ENCODE measurements at places on chromosomes 1 and 21.

GRCh38 chr1:198664068-198664788, 25.4 kb downstream of the PTPRC start:
- DNase-seq = no peak

DNA sequence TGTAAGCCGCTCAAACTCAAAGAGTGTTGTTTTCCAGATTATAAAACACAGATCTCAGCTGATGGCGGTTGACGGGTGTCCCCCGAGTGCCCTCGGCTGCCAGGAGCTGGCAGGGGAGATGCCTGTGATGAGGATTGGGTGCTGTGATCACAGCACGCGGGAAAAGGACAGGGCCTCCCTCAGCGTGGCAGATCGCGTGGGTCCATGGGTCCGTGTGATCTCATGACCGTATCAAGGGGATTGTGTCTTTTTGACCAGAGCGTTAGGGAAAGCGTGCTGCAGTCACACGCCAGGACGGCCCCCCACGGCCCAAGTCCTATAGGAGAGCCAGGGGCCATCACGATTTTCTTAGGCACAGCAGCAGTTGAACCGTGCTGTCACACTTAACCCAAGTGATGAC, 51.9 kb downstream of the PDE9A start:
- DNase-seq = no peak

DNA sequence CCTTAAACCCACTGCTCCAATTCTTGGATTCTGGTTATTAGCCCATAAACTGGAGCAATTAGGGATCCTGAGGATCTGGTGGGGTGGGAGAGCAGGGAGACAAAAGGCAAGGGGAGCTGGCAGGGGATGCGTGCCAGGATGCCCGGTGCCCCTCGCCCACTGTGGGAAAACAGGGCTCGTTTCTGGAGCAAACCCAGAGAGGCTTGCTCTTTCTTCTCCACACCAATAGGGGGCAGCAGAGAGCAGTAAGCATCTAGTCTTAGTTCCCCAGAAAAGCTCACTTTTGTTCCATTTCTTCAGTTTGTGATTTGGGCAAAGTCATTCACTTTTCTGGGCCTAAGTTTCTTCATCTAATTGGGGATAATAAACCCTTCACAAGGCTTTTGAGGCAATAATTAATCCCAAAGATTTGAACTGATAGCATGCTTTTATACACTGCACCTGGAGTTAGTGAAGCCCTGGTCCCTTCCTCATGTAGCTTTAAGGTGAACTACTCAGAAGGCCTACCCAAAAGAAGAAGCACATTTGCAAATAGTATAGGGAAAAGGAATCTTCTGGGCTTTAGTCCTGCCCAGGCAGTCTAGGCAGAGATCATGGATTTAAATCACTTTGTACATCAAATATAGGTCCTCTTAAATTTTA, 160.6 kb upstream of the USP24 start:
- DNase-seq = peak; percentile 37

DNA sequence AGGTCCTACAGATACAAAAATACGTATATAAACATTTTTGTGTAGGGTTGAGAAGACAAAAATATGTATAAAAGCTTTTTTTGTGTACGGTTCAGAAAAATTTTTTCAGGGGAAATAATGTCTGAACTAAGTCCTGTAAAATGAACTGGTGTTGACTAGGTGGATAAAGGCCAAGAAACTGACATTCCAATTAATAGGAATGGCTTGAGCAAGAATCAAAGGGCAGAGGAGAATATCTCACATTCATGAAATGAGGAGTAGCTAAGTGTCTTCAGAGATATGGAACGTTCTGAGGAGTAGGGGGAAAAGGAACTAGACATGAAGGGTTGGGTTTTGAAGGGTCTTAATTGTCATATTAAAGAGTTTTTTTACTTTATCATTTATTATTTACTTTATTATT, 231.2 kb downstream of the DENND1B start:
- no peak for DNase-seq

DNA sequence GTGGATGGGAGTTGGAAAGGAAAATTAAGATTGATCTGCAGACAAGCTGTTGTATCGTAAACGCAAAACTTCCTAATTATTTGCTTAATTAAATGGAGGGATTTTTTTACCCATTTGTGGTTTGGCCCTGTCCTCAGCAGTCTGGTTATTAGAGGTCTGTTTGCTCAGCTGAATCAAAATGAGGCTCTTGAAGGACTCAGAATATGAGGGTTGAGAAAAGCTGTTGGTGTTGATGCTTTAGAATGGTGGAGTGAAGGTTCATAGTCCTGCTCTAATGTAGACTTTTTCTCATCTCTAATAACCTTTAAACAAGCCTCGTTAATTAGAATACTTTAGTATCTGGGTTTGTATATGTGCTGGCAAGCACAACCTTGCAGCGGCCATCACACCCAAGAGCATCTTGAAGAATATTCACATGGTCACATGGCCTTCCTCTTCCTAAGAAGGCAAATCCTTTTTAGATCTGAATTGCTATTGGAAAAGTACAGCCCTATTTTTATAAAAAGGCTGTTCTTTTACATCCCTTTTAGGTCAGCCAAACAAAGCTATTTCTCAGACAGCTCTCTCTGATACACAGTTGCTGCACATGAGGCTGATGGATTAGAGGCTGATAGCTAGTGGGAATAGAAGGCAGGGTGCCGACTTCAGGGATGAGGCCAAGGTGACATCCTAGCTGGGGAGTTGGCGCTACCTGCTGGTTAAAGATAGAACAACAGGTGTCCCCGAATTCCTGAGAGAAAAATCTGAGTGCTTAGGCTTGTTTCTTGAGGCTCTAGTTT, 53.8 kb downstream of the MACF1 start:
- DNase-seq = peak; percentile 62

- DNase-seq = peak; percentile 59
Observed at GRCh38 chr1:48823168-48823567, 46.5 kb upstream of the BEND5 start.

GRCh38 chr1:1293263-1294249, 13.3 kb downstream of the SCNN1D start:
- DNase-seq = no peak

GRCh38 chr1:15246960-15247614, at the start of gene FHAD1:
TSS of gene FHAD1 (plus strand) at chr1:15247223. CDS start at chr1:15251785, 4,562 bp downstream.
- peak; percentile 88 for DNase-seq

DNA sequence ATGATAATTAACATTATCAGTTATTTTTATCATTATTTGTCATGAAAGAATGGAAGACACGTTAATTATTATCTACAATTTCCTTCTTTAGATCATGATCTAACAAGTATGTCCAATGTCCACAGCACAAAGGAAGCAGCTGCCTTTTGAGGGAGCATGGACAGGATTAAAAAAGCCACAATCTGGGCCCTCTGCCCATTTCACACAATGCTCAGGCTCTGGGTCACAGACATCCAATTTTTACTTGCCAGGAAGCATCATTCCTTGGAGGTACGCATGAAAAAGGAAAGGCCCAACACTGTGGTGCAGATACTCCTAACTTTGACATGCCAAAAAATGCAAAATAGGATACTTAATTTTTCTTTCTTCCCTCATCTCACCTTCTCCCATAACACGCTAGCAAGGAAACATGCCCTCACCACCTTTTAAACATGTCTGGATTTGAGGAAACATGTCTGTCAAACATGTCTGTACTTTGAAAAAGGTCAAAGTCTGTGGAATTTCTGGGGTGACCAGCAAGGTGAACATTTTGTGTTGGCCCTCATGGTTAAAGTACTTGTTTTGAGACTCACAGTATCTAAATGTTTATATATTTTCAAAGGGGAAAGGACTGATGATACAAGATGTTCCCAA, 40.0 kb downstream of the GADD45A start:
- no peak for DNase-seq

GRCh38 chr1:66996018-66996682, 57.8 kb downstream of the SLC35D1 start:
- no peak for DNase-seq

GRCh38 chr1:50488356-50488755, 65.1 kb upstream of the DMRTA2 start:
- DNase-seq = no peak

DNA sequence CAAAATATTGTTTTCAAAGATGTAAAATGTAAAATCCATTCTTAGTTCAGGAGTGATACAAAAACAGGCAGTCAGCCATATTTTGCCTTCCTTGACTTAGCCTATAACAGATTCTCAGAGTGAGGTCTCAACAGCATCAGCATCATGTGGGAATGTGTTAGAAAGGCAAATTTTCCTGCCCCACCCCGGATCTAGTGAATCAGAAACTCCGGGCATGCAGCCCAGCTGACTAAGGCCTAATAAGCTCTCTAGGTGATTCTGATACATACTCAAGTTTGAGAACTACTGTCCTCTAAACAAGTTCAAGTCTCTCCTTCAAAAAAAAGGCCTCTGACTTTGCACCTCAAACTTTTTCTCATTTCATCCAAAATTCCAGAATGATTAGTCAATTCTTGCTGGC, 46.9 kb upstream of the PRRC2C start:
- DNase-seq = no peak

GRCh38 chr1:229420765-229421164, 13.1 kb downstream of the ACTA1 start:
- DNase-seq = no peak

DNA sequence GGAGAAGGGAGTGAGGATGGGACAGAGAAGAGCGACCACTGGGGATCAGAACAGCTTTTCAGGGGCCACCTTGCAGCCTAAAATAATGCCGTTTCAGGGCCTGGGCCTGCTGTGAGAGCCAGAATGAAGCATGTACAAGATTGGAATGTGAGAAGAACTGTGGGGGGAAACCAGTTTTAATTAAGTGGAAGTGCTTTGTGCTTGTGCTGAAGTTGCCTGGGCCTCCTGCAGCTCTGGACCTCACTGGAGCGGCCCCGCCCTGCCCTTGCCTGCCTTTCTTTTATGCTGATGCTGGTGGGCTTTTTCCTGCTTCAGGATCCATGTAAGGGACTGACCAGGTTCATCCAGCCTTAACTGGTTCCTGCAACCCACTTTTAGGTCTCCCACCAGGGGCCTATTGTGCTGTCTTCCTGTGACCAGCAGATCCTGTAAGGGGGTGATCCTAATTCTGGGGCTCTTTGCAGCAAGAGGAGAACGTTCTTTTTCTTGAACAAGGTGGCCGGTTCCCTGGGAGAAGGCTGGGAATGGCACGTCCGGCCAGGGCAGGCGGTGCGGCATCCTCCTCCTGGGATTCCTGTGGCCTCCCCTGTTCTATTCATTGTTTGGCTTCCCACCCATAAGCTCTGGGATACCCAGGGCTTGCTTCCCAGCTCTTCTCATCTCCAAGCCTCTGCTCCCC, 3.2 kb downstream of the C1orf226 start:
- no peak for DNase-seq

- no peak for DNase-seq
Observed at GRCh38 chr1:94120991-94121390, at the start of gene ABCA4. TSS of gene ABCA4 (minus strand) at chr1:94121148. CDS start at chr1:94121045, 103 bp downstream.

- DNase-seq = no peak
Observed at GRCh38 chr1:30191154-30191702, 532.2 kb downstream of the MATN1 start.

DNA sequence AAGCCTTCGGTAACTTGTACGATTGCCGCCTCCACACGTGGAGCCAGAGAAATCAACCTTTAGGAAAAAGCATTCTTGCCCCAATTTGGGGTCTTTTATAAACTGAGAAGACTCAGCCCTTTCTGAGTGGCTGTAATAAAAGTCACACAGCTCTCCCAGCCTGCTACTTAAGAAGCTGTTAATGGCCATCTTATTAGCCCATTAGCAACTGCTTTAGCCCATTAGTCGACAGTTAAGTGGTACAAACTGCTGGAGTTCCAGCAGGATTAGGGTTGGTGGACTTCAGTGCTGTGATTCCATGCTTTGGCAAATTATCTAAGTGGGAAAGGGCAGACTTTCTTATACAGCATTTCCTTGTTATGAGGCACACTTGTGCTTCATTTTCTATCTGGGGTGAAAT, 461.3 kb downstream of the RPS6KC1 start:
- no peak for DNase-seq

- no peak for DNase-seq
Observed at GRCh38 chr1:245105815-245106410, 48.9 kb upstream of the KIF26B start.

GRCh38 chr1:26359981-26360806, 6.3 kb upstream of the CRYBG2 start:
- DNase-seq = peak; percentile 70

Data from pancreas (tissue), 10 donors.